Activated CD4-positive, alpha-beta T cell treated with anti-CD3 and anti-CD28 coated beads, Interleukin-2, amount 50 U/mL, for 16 hours (primary cell): ENCODE measurements at places on chromosomes 2 and 18.
A peak's percentile ranks its signal among the peaks of the same experiment; 100 is the strongest.

DNA sequence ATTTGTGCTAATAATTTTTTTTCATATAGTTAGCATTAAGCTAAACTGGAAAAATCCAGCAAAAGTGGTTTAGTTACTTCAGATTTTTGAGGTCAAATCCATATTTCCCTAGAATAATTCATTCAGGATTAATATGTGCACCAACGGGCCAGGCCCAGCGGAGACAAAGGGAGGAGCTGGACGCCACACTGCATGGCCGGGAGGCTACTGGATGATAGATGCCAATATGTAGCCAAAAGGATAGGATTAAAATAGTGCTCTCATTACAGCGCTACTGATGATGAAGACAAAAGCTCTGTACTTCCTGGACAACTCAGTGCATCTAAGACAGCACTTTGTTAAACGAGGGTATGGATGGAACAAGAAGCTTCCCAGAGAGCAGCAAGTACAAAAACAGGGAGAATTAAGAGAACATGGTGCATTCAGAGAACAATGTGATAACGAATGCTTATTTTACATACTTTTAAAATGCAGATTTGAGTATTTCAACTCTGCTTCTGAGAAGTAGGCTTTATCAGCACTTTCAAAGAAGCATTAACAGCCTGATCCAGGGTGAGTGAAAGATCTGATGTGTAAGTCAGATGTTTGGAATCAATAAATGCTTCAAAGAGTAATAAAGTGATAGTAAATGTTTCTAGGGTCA, 39.8 kb downstream of the PPP4R1 start:
- no peak for DNase-seq

DNA sequence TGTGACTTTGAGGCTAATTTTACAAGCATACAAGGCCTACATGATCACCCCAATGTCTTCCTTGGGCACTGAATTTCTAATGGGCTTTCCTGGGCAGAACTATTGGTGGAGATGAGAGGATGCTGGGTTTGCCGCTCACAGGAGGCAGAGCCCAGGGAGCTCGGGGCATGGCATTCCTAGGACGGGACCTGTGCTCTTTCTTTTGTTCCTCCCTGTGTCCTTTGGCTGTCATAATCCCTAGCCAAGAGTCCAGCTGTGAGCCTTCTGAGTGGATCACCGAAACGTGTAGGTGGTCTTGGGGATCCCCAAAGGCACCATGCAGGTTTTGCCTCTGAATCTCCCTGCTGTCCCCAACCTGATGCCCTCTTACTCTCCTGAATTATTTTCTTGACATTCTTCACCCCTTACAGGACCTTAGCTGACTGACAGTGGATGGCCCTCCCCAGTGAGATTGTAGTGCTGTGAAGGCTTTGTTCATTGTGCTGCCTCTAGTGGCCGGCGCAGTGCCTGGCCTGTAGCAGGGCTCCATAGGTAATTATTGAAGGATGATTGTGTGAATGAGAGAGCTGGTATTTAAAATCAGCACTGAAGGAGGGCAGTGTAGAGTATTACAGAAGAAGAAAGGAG, 221.9 kb downstream of the ZNF407 start:
- peak; percentile 18 for DNase-seq

GRCh38 chr2:8137801-8138200, 544.1 kb upstream of the ID2 start:
- DNase-seq, result no peak

DNA sequence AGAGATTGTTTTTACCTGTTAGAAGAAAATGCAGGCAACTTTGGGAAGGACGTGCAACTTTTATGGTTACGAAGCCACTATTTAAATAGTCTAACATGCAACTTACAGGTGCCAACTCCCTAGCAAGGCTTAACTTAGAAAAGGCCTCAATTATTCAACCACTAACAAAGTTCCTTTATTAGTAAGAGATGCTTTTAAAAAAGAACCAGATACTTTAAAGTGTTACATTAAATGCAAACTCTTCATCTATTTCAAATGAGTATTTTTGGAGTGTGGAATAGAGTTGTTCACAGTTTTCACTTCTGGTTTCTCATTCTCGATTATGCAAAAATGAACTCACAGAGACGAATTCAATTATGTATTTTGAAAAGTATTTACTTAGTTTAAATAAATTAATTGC, 51.7 kb downstream of the PELI1 start:
- no peak for DNase-seq

DNA sequence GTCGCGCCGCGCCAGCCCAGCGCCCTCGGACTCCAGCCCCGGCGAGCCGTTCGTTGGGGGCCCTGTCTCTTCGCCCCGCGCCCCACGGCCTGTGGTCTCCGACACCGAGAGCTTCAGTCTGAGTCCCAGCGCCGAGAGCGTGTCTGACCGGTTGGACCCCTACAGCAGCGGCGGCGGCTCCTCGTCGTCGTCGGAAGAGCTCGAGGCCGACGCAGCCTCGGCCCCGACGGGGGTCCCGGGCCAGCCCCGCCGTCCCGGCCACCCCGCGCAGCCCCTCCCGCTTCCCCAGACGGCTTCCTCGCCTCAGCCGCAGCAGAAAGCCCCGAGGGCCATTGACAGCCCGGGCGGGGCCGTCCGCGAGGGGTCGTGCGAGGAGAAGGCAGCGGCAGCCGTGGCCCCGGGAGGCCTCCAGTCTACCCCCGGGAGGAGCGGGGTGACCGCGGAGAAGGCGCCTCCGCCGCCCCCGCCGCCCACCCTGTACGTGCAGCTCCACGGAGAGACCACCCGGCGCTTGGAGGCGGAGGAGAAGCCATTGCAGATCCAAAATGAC, 1.4 kb downstream of the PHLPP1 start:
- DNase-seq, result no peak

DNA sequence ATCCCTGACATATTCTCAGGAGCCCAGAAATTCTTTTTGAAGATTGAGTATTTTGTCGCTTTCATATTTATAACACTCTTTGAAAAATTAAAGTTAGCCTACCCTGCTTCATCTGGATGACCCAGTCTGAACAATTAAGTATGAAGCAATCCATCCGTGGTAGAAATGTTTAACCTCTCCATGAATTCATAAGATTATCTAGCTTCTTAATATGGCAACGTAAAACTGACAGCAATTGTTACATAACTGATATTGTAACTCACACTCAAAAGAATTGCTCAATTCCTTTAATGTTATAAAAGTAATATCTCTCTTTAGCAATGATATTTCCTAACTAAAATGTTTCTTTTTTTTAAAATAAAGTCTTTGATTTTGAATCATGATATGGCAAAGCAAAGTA, 7.2 kb upstream of the ABCA12 start:
- DNase-seq, result no peak

DNA sequence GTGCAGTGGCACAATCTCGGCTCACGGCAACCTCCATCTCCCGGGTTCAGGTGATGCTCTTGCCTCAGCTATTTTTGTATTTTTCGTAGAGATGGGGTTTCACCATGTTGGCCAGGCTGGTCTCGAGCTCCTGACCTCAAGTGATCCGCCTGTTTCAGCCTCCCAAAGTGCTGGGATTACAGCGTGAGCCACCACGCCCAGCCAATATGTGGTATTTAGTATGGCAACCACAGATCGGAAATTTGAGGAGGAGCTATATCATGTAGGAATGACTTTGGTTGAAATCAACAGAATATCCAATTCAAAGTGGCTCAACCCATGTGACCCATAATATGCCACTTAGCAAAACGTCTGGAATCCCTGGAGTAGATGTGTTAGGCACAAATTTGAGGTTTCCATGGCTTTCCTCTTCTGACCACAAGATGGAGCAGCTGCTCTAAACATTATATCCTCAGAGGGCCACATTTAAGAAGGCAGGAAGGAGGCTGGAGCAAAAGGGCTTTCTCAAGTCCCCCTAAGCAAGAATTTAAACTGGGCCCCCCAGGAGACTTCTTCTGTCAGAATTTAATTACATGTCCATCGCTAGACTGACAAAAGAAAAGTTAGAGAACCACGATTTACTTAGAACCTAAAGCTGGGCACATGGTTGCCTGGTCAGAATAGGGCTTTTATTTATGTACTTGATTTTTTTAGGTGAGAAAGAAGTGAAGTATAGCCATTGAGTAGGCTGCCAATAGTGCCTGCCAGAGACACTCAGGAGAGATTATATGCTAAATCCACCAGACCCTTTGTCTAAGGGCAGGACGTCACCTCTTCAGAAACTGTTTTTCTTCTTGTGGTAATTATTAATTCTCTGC, 49.6 kb upstream of the ITSN2 start:
- DNase-seq, result peak; percentile 68
